ENCODE measurements at places on chromosomes 7 and 10.

DNA sequence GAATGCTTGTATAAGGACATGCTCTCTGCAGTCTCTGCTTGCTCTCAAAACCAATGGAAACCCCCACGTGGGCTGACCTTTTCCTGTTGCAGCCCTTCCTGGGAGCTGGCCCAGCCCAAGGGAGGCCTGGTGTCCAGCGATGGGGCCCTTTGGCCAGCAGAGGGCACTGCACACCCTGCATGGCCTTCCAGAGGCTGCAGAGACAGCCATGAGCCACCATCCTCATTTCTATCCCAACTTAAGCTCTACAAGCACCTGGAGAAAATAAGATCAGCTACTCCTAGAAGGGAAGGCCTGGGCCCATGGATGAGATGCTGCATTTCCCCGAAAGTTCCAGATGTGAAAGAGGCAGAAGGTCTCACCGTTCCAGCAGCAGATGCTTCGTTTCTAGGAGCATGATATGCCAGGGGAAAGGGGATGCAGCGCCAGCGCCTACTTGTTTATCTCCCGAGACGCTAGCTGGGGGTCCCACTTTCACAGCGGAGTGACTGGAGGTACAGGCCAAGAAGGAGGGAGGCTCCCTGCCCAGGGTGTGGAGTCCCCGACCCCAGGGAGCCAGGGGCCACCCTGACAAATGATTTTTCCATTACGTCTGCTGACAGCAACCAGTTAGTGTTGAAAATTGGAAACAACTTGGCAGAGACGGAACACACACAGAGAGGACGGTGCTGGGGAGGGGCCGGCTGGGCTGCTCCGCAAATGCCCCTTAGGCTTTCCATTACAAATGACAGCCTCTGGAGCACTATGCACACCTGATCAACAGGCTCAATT, 106.4 kb downstream of the ZRANB1 start:
- peak; percentile 30 for DNase-seq

DNA sequence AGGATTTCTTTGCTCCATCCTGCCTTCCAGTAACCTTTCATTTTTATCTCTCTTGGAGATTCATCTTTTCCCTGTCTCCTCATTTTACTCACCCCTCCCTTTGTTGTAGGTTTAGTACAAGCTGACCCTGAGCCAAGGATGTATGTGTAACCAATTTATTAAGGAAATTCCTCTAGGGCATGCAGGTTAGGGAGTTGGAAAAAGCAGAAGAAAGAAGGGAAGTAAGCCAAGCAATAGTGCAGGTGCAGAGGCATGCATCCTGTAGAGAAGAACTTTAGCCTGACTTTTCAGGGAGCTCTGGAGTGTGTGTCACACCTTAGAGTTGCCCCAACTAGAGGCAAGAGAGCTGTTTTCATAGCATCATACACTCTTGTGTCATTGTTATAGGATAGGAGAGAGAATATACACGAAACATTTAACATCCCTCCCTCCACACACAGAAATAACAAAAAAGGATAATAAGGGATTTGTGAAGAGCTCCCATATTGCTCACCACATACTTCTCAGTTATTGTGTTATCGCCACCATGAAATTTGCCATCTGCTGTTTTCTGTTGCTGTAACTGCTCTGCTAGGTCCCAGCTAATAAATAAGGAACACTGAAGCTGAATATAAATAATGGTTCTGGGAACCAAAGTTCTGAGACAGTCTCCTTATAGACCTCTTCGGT, 21.8 kb upstream of the SEMA3C start:
- no peak for DNase-seq

GRCh38 chr7:120628251-120628650, 229.7 kb downstream of the TSPAN12 start:
- no peak for DNase-seq

GRCh38 chr10:129968853-129969183, 4.7 kb upstream of the EBF3 start:
- no peak for DNase-seq

DNA sequence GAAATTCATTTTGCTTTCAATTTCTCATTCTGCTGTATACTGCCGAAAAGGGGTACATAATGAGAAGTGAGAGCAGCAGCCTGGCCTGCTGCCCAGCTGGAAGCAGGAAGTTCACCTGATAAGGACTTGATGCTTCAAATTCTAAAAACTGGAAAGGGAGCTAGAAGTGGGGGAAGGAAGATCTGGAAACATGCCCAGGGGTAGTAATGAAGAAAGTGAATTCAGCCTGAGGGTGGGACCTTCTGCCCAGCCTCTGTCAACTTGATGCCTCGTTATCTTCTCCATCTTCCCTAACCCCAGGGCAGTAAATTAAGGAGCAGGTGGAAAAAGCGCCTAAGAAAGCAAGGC, 69.4 kb downstream of the ARMH3 start:
- no peak for DNase-seq

DNA sequence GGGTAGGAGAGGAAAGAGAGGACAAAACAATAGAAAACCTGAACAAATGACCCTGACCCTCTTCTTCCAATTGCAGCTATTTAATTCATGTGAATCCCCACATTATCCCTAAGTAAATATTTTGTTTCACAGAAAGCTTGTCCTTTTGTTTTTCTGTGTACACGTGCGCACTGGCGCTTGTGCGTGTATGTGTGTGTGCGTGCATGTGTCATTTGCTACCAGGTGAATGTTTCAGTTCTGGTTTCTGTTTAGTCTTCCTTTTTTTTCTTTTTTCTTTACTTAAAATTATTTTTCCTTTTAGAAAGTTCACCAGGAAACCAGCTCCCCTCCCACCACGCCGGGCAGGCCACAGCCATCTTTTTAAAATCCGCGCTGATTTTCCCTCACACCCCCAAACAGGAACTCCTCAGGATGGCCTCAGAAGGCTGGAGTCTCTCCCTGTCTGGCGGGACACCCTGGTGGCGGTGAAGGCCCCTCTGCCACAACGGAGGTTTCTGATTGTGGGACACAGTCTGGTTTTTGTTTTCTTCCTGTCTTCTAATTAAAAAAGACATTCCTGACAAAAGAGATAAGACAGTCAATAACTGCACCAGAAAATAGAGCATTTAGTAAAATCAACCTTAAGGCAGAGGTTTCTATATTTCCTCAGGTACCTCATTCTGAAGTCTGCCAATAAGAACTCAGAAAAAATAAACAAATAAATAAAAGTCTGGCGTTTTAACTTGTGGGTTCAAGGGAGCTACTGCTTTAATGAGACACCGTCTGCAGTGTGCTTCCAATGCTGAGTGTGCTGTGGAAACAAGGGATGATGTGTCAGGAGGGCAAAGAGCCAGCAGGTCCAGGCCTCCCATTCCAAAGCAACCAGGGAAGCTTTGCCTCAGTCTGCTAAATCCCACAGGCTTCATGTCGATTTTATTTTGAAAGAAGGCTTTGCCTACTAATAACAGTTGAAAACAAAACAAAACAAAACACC, 17.4 kb downstream of the IRF5 start:
- no peak for DNase-seq

- DNase-seq, result no peak
Observed at GRCh38 chr10:62637249-62638061, 167.1 kb upstream of the ADO start.

GRCh38 chr10:45558425-45558824, 114.1 kb downstream of the ZFAND4 start:
- no peak for DNase-seq

GRCh38 chr7:93948106-93948505, 26.6 kb downstream of the GNG11 start:
- DNase-seq, result no peak

DNA sequence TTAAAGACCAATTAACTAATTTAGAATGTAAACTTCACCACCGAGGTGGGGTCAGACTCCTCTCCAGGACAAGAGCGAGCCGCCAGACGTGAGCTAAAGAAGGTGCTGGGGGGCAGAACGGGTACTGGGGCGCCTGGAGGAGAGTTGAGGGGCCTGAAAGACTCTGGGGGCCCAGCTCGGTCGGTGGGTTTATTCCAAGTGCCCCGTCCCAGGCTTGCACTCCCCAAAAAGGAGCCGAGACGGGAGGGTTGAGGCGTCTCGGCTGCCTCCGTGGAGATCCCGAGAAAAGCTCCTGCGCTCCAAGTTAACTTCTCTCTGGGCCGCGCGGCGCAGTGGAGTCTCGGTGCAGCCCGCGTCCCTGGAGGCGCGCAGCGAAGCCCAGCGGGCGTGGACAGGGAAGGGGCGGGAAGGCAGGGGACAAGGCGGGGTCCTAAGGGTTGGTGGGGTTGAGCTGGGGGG, 553.3 kb downstream of the TFEC start:
- DNase-seq, result no peak

- DNase-seq, result no peak
Observed at GRCh38 chr10:48249004-48249762, 25.3 kb downstream of the FRMPD2 start.

- no peak for DNase-seq
Observed at GRCh38 chr7:28419716-28420115, 7.4 kb downstream of the CREB5 start.

- no peak for DNase-seq
Observed at GRCh38 chr10:20795391-20795790, 101.7 kb downstream of the NEBL start.

DNA sequence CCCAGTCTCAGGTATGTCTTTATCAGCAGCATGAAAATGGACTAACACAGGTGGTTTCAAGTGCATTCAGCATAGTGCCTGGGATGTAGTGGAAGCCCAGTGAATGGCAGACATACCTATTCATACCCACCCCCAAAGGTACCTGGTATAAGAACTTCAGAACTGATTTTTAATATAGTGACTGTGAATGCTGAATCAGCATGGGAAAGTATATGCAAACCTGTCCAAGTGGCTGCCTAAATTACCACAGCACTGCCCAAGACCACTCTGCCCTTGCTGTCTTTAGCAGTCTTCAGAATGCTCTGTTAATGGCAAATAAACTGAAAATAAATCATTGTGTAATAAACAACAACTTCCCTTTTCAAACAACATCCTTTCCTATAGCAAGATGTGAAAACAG, 312.1 kb downstream of the GPAM start:
- no peak for DNase-seq

GRCh38 chr7:106806556-106806955, 58.5 kb upstream of the PIK3CG start:
- no peak for DNase-seq

- no peak for DNase-seq
Observed at GRCh38 chr7:918118-918425, 36.4 kb downstream of the ADAP1 start.
